ENCODE measurements at places on chromosomes 4 and X. TPM values are rescaled to one million over a fixed set of nuclear protein-coding genes. Genes with fewer than 3 reads are reported as not detected.

Gene FAM47A
- not detected for total RNA-seq

DNA sequence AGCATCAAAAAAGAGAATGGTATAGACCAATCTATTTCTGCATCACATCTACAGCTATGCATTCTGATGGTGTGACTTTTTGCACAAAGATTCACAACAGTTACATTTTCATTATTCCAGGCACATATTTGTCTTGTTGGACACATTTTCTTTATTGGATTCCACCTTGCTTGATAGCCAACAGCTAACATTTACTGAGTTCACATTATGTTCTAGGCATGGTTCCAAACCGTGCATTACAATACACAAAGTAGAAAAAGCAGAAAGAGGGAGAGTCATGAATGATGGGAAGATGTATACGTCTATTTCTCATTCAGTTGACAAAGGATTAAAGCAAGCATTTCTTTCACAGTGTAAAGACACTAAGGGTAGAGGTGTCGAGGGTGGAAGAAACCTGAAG lies 22.9 kb upstream of the CLGN start:
- DNase-seq, result no peak

DNA sequence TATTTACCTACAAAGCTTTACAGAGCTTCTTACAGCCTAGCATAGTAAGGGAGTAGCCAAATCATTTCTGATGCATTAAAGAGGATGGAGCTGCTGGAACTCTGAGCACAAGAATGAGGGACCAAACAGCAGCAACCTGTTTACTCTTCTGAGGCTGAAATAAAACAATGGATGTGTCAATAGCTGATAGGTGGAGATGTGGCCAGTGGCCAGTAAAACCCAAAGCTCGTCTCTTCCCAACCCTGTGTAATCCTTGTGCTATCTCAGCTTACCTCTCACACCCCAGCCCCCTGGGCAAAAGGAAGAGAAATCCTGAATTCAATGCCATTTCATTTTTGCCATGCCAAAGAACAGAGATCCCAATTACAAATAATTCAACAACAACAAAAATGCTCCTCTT lies 446.7 kb upstream of the SMIM31 start:
- DNase-seq, result no peak

DNA sequence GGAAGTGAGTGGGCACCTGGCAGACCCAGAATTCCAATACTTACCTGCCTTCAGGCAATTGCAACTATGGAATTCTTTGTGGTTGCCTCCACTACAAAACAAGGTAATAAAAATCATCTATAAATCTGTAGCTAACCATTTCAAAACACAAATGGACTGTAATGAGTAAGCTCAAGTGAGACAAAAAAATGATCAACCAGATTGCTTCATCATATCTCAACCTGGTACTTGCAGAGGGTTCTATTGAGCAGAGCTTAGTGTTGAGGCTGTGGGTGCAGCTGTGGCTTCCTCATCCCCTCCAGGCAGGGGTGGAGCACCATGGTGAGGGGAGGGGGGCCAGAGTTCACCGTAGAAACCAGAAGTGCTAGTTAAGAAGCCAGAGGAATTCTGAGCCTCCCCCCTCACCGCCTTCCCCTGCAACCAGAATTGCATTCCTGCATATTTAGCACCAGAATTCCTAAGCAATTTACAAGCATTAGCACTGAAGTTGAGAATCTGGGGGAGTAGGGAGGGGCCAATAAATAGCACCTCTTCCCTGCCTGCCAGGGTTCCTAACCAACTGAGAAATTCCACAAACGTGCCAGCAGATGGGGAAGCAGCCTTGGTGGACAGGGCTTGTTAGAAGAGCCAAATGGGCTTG lies 11.5 kb downstream of the CTAG1A start:
- DNase-seq, result peak; percentile 41

Gene PPARGC1A
- 0.15 TPM for total RNA-seq

- no peak for DNase-seq
Measured at GRCh38 chr4:140056015-140056414, 98.0 kb downstream of the MAML3 start.

DNA sequence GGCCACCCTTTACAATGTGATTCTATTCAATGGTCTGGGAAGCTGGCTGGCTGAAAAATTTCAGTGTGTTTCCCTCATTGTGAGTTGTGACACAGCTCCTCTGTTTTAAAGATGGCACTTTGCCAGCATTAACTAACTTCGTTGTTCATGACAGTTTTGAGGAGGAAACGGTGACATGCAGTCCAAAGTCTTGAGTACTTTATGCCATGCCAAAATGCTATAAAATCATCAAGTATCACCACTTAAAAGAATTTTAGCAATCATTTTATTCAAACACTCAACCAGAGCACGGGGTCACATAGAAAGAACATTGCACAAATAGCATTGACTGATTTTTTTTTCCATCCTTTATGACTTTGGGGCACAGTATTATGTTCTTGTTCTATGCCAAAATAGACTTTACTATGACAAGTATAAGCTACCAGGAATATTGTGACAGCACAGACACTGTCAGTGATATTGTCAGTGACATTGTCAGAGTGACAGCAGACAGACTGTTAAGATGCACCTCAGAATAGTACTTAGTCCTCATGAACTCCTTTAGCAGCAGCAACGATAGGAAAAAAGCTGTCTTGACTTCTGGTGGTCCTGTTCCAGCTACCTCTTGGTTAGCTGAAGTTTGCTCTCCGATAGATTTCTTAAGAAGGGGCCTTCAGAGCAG lies 46.7 kb downstream of the CXCL13 start:
- no peak for DNase-seq

All from SJCRH30 (cell line).